Right ventricle myocardium superior (tissue), 1 donor: ENCODE measurements at places on chromosomes 1 and 21. TPM values are rescaled to one million over a fixed set of nuclear protein-coding genes. Genes with fewer than 3 reads are reported as not detected.

GRCh38 chr1:244383278-244383884 is 68.3 kb downstream of the ADSS2 start:
- no peak for DNase-seq

DNA sequence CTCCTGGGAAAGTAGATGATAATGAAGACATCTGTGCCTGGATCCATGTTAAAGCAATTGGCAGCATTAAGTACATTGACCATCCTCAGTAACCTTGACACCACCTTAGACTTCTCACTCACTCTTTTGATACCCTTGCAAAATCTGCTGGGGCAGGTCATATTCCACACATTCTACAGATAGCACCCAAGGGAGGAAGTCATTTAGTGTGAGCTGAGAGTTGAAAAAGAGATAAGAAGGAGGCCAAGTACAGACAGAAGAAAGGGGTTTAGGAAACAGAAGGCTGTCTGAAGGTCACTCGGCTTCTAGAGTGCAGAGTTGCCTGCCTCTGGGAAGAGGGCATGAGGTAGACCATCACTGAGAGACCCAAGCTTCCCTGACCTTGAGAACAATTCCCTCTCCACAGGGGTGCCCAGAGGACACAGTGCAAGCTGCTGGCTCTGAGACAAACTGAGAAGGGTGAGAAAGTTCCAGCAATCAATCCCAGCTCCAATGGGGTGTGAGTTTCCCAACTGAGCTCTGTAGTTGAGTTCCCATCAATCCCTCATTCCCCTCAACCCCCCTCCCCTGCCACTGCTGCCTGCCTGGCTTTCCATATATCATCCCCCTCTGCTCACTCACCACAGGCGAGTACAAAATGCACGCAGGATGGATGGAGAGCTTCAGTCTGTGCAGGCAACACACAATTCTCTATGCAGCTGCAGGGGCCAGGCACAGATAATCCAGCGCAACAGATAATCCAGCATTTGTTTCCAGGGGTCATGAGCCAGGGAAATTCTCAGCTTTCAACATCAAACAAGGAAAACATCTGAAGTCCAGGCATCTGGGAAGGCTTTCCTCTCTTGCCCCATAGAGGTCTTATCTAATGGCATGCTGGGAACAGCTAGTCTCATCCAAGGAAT is 7.4 kb upstream of the MOB3C start:
- DNase-seq: no peak

DNA sequence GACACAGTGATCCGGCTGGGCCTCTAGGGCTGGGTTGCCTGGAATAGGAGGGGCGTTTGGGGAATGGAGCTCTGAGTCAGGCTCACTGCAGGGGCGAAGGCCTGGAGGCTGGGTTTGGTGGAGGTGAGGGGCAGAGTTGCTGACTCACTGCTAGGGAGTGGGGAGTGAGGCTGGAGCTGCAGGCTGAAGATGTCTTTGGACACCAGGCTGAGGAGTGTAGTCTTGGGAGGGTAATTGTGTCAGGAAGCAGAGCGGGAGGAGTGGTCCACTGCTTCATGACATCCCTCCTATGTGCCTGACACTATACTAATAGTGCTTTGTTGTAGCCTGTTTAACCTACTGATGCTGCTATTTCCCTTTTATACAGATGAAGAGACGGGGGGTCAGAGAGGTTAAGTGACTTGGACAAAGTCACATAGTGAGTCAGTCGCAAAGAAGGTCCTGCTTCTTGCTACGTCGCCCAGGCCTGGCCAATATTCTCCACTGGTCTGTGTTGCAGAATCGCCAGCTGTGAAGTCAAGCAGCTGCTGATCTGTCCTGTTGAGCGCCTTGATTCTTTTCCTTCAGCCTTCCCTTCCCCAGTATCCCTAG is 13.6 kb downstream of the ACTL8 start:
- DNase-seq: peak; percentile 59

DNA sequence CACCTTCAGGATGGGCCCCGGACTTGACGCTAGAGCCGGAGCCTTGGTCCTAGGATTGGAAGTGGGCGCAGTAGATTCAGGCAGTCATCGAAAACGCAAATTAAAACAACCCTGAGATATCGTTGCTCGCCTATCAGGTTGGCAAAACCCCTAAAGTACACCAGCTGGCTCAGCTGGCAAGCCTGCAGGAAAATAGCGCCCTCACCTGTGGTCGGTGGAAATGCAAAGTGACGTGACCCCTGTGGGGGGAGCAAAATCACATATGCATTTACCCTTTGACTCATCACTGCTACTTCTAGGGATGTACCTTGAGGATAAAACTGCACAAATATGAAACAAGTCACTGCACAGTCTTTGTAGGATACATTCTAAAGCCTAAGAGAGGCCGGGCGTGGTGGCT is 170.3 kb upstream of the TMEM51 start:
- DNase-seq: no peak

DNA sequence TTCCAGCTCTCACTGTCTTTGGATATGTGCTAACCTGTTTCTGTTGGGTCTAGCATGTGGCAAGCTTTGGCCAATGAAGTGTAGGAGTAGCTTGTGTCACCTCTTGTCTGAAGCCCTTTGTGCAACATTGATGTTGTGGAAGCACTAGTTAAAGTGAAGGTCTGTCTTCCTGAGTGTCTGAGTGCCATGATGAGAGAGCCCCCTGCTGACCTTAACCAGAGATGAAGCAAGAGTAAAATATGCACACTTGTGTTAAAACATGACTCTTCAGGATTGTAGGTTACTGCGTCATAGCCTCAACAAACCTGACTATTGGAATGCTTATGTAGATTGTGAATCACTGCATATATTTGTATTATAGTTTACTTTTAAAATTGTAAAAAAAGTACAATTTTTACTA is 103.7 kb downstream of the NCAM2 start:
- DNase-seq: no peak

DNA sequence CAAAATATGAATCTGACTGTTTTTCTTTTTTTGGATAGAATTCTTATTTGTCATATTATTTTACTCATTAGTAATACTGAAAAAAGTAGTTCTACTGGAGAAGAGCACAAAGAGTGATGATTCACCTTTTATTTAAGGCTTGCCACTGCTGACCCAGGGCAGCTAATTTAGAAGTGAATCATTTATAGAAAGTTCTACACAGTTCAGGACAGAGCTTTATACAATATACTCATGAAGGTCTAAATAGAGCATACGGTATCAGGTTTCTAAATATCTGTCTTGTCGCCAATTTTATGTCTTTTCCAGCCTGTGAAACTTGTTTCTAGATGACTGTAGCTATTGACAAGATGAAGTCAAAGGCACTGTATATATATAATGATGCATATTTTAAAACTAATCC is 25.0 kb downstream of the GIPC2 start:
- DNase-seq: no peak

DNA sequence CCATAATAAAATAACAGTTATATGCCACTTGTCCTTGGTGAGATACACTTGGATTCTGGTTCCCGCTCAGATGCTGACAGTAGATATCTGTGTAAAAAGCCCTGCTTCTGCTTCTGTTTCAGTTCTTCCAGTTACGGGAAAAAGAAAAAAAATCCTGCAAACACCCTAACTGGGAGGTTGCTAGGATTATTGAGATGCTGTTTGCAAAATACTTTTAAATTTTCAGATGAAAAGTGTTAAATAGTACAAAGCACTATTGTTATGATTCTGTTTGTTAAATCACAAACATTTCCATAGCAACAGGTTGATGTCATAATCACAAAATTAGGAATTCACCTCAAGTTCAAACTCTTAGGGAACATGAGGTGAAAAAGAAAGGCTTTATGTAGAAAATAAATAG is 232.3 kb downstream of the HMCN1 start:
- no peak for DNase-seq

OR2AK2 gene
- total RNA-seq: not detected

GRCh38 chr1:174794861-174795260 is 204.9 kb upstream of the CACYBP start:
- DNase-seq: no peak

GRCh38 chr21:45533846-45534635 is 8.2 kb downstream of the SLC19A1 start:
- DNase-seq: peak; percentile 66

GRCh38 chr1:11473491-11474034 is 5.4 kb upstream of the DISP3 start:
- no peak for DNase-seq

PLA2G2A gene
- total RNA-seq: 154 TPM

GRCh38 chr1:40462956-40463590 is 12.8 kb downstream of the ZFP69B start:
- no peak for DNase-seq

GRCh38 chr21:41800425-41801320 is 33.8 kb upstream of the RIPK4 start:
- no peak for DNase-seq

DNA sequence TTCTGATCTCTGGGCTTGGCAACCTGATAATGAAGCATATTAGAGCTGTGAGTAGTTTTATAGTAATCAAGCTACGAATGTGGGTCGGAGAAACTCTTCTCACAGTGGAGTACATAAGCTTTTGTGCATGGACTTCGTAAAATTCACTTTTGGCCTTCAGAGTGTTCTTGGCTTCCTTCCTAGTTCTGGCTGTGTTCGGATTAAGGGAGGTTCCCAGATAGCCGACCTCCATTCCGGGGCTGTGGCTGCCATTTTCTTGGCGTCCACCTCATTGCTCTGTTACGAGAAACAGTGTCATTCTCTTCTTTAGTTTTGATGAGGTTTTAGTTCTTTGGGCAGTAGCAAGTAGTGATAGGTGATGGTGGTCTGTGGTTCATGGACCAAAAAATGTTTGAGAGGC is 26.3 kb downstream of the CAMTA1 start:
- DNase-seq: no peak

GRCh38 chr1:165439330-165439729 is 5.6 kb downstream of the RXRG start:
- DNase-seq: no peak

GRCh38 chr1:169745015-169745861 is 11.4 kb upstream of the SELE start:
- DNase-seq: no peak

CREB3L4 gene
- total RNA-seq: 4.1 TPM

AMPD1 gene
- total RNA-seq: not detected

FCRL5 gene
- total RNA-seq: 0.11 TPM

DNA sequence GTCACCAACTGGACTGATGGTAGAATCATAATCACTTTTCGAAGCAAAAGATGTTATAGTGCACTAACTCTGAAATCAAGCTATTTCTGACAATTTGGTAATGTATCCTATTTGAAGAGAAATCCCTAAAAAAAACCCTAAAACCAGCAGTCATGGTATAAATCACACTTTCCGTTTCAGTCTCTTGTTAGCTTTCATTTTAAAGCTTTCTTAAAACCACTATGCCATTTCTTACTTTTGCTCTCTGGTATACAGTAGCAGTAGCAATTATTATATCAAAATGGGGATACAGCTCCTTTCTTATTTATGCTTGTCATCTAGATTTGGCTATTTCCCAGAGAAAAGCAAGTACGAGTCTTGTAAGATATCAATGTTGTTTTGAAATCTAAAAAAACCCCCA is 323.3 kb downstream of the KCTD3 start:
- no peak for DNase-seq

GRCh38 chr1:213041443-213041842 is 9.6 kb upstream of the RPS6KC1 start:
- DNase-seq: no peak

GRCh38 chr1:162389971-162390370 is 8.4 kb downstream of the C1orf226 start:
- DNase-seq: no peak

- DNase-seq: no peak
Measured at GRCh38 chr1:37036667-37037053, 2.3 kb upstream of the GRIK3 start.

DNA sequence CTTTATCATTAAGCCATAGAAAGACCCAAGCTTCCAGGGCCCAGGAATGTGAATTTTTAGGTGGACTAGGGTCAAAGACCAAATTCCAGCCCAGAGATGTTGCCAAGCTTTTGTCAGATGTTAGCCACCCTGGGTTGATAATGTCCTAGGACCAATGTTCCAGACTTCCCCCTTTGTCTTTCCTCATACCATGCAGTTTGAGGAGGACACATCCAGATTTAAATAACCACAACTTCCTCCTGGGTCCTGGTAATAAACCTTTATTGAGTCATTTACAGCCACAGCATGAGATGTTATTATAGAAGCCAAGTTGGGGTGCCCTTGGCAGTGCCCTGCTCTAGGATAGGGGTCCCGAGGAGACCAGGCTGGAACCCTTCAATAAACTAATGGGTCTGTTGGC is 5.9 kb downstream of the TNR start:
- DNase-seq: no peak

DNA sequence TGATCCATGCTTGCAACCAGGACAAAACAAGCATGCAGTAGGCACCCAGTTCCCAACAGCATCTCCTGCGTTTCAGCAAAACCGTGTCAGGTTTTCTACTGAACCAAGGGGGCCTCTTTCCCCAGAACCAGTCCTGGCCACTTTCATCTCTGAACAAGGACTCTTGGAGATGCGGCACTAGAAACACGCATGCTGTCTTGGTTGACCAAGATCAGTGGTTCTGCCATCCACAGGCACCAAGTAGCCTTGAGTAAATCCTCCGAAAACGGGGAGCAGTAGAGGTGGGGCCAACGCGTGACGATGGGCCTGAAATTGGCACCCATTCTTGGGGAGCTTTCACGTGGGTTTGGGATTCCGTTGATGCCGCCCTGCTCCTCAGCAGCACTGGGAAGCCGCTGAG is 62.5 kb upstream of the AJAP1 start:
- no peak for DNase-seq

DNA sequence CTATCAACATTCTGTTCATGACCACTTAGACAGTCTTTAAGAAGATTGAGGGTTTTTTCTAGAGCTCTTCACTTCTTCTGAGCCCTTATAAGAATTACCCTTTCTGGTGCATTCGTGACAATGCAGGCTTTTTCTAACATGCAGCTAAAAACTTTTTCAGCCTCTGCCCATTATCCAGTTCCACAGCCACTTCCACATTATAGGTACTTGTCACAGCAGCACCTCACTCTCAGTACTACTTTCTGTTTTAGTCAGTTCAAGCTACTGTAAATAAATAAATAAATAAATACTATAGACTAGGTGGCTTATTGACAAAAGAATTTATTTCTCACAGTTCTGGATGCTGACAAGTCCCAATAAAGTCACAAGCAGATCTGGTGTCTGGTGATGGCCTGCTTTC is 284.4 kb upstream of the PKN2 start:
- no peak for DNase-seq
